ENCODE measurements at places on chromosomes 1 and 21.
A peak's percentile ranks its signal among the peaks of the same experiment; 100 is the strongest.

- DNase-seq = peak; percentile 65
Measured at GRCh38 chr1:48245106-48245505, 22.6 kb downstream of the SLC5A9 start.

GRCh38 chr21:33234635-33235520, 5.1 kb downstream of the IFNAR2 start:
- no peak for DNase-seq

- no peak for DNase-seq
Measured at GRCh38 chr1:107450899-107451664, 310.2 kb downstream of the NTNG1 start.

GRCh38 chr1:200980873-200981272, 42.6 kb downstream of the KIF21B start:
- no peak for DNase-seq

DNA sequence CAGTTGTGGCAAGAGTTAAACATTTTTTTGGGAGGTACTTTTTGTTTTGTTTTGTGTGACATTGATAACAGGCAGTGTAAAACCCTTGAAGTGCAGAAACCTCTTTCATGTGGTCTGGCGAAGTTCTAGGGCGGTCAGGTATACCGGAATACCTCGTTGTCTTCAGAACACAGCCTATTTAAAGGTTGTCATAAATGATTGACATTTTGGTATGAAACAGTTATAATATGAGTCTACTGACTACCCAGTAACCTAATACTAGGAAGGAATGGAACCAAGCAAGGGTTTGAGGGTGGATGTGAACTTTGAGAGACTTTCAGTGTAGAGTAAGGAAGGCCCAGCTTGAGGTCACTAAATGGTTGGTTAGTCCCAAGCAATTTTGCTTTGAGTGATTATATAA, 40.5 kb downstream of the PATJ start:
- no peak for DNase-seq

DNA sequence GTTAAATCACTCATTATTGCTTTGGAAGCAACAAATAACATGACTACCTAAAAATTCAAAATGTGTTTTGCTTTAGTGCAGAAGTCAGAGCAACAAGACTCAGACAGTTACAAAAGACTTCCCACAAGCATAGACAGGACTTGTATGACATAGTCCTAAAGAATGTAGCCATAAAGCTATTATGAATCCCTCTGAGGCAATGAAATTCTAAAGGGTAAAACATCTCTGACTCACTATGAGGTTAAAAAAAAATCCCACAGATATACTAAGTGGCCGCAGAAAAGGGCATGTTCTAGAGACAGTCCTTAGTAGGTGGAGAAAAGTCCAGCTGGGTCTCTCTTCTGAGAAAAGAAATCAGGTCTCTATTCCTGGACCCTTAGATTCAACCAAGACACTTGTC, 4.9 kb downstream of the PRKAB2 start:
- DNase-seq = no peak

DNA sequence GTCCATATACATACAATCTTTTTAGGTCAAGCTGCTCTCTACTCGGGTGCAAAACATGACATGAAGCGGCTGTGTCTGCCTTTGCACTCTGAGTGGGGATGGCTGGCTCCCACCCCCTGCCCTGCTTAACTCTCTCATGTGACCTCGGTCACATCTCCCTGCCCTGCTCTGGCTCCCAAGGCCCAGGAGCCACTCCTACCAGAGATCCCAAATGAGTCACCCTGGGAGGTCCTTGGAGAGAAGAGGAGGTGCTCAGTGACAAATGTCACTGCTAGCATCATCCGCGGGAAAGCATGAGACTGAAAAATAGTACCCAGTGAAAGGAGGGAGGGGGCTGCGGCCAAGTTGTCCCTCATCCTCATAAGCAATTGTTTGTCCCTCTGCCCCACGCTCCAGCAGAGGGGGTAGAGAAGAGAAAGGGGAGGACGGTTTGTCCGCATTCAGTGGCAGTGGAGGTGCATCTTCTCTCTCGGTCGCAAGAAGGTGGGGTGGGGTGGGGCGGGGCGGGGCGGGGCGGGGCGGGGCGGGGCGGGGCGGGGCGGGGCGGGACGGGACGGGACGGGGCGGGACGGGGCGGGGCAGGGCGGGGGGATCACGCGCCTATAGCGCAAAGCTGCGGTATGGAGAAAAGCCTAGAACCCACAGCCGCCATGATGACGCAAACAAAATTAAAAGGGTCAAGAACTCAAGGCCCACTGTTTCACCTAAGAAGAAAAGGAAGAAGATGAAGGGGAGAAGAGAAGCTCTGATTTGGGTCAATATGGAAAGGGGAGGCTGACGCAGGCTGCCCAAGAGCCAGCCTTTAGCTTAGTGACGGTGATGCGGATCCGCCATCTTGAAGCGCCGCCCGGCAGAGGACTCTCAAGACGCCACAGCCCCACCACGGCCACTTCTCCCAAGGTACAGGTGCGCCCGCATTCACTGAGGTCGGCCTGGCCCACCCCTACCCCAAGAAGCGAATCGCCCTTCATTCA, 66.2 kb downstream of the CD46 start:
- no peak for DNase-seq

DNA sequence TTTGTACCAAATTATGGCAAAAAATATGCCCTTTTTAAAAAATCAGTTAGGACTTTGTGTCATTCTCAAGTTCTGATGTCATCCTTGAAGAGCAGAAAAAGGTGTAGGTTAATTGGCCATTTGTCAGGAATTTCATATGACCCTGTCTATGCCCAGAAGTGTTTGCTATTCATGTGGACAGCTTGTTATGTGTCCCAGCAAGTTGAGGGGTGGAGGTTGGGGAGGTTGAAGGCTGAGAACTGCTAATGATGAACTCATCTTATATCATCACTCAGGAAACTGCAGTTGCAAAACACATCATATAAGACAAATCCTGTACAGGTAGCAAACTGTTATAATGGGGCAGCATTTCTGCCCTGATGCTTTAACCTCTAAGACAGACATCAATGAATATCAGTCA, 106.5 kb downstream of the PHTF1 start:
- no peak for DNase-seq

Measured in Ammon's horn (tissue), 1 donor.